ENCODE measurements at places on chromosomes 1 and 21.

DNA sequence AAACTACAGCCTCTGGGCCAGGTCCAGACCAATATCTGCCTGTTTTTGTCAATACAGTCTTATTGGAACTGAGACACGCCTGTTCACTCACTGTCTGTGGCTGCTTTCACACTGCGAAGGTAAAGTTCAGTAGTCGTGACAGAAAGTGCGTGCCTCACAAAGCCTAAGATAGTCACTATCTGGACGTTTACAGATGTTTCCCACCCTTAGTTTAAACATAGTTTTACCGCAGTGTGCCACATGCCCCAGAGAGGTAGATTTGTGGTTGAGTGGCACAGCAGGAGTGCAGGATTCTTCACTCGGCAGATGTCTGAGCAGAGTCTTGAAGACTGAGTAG, 61.9 kb downstream of the NFASC start:
- peaks cover 11% of the 10 kb centered on the region for H3K4me1 ChIP-seq
- no peak overlapping the region for H3K27ac ChIP-seq
- DNase-seq: no peak

DNA sequence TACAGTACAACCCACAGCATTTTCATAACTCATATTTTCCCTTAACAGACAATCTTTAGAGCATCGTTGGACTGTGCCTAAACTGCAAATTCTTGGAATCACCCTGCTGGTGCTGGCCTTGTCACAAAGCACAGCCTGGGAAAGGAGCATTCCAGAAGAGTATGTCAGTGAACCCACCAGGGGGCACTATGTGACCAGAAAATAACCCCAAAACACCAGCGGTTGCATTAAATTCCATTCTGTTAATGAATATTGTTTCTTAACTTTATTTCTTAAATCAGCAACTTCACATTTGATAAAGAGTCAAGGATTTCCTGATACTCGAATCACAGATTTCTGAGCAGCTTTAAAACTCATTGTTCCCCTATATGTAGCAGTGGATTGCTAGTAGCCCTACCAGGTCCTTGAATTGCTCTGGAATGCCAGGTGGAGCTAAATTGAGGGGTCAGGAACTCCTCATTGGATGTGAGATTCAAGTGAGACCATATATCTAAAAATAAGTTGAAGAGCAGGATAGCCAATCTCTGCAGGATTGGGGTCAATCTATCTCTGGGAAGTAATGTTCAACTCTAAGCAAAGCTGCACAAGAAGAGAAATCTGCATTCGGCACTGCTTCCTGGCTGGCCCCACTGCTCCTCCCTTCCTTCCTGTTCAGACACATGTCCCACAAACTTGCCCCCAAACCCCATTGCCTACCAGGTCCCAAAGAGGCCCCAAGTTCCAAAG, 12.7 kb upstream of the RAB4A start:
- no peak overlapping the region for H3K27ac ChIP-seq
- H3K36me3 ChIP-seq: no peaks in the 10 kb centered on the region
- peaks cover 2% of the 10 kb centered on the region for H3K4me1 ChIP-seq

DNA sequence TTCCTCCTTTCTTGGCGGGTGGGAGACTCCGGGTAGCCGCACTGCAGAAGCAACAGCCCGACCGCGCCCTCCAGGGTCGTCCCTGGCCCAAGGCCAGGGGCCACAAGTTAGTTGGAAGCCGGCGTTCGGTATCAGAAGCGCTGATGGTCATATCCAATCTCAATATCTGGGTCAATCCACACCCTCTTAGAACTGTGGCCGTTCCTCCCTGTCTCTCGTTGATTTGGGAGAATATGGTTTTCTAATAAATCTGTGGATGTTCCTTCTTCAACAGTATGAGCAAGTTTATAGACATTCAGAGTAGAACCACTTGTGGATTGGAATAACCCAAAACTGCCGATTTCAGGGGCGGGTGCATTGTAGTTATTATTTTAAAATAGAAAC, 2.5 kb downstream of the OLIG2 start:
- H3K4me1 ChIP-seq: peaks cover 13% of the 10 kb centered on the region
- H3K27ac ChIP-seq: no peak overlapping the region
- no peak overlapping the region for H3K4me3 ChIP-seq
- no peak for DNase-seq

DNA sequence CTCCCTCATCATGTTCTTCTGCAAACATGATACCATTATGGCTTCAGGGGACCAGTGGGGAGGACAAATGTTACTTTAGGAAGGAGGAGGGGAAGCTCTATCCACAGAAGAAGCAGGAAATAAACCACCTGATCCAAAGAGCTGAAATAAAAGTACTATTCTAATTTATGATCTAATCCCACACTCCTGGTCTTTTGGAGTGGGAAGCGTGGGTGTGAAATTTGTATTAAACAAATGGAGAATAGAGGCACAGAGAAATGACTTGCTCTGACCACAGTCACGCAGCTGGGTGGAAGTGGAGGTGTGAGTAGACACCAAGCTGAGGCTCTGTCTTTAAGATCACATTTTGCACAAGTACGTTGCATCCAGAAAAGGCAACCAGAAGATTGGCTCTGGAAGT, 14.5 kb upstream of the STUM start:
- no peaks in the 10 kb centered on the region for H3K27me3 ChIP-seq
- no peak for DNase-seq
- no peaks in the 10 kb centered on the region for H3K4me1 ChIP-seq

DNA sequence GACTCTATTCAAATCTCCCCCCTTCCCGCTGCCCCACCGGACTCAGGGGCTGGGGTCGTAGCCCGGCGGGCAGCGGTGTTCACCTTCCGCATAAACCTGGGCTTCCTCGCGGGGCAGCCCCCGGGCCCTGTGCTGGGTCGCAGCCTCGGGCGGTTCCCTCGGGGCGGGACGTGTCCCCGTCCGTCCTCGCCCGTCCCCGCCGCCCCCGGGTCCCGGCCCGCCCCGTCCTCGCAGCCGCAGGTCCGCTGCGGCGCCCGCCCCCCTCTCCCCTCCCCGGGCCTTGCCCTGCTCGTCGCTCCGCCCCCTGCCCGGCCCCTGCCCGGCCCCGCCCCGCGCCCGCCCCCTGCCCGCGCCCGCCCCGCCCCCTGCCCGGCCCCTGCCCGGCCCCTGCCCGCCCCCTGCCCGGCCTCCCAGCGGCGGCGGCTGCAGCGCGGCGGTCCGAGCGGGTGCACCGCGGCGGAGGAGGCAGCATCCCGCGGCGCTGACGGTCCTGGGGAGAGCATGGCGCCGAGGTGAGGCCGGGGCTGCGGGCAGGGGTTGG, at the start of gene COL18A1:
Gene COL18A1 (plus strand): TSS at position 436 of the 541 bp plus-strand sequence. CDS start 66 bp downstream, at position 502.
- peaks cover 3% of the 10 kb centered on the region for H3K36me3 ChIP-seq
- DNase-seq: no peak
- no peak within 1 kb of the TSS for H3K27ac ChIP-seq

GRCh38 chr1:209710093-209710492, 5.4 kb downstream of the HSD11B1 start:
- no peaks in the 10 kb centered on the region for H3K27me3 ChIP-seq
- H3K27ac ChIP-seq: no peak overlapping the region
- H3K4me3 ChIP-seq: no peak overlapping the region
- no peak for DNase-seq
- H3K36me3 ChIP-seq: no peaks in the 10 kb centered on the region

DNA sequence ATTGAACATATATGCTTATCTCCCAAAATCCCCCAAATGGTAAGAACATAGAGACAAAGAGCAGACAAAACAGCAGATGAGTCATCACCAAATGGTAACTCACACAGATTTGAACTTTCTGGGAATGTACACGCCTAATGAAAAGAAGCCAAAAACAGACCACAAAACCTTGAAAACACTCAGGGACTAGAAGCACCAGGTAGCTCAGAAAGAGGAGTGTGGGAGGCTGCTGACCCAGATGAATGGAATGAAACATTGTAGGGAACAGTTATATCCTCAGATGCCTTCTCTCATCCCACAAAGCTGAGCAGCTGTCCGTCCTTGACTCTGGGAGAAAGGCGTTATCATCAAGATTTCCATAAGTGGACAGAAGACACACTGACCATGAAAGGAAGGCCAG, 307.0 kb upstream of the USP25 start:
- H3K4me3 ChIP-seq: no peak overlapping the region
- no peaks in the 10 kb centered on the region for H3K4me1 ChIP-seq
- DNase-seq: no peak
- H3K27ac ChIP-seq: no peak overlapping the region
- no peaks in the 10 kb centered on the region for H3K36me3 ChIP-seq

DNA sequence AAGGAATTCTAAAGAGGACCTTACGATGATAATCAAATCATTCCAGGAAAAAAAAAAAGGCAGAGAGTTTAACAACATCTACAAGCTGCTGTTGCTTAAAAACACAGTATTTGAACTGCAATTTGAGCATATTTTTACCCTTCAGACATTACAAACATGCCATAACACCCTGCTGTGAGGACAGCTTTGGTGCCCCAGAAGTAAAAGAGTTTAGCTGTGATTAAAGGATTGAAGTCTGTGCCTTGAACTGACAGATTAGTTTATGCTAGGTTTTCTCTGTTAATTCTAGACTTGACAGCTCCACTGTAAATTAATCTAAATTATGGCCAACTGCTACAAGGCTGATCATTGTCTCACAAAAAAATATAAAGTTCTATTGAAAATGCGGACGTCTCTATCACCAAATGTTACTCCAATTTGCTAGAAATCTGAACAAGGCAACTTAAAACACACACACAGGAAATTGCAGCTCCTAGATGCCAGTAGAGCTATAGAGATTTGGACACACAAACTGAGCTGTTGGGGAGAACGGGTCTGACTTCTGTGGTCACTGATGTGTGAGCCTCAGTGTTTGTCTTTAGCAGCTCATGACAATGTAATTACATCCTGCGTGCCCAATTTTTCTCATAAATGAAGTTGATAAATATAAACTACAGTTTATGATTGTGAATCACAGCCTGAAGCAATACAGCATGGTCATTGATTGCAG, 217.9 kb downstream of the NTNG1 start:
- no peak overlapping the region for H3K27ac ChIP-seq
- DNase-seq: no peak
- H3K36me3 ChIP-seq: no peaks in the 10 kb centered on the region
- no peak overlapping the region for H3K4me3 ChIP-seq

DNA sequence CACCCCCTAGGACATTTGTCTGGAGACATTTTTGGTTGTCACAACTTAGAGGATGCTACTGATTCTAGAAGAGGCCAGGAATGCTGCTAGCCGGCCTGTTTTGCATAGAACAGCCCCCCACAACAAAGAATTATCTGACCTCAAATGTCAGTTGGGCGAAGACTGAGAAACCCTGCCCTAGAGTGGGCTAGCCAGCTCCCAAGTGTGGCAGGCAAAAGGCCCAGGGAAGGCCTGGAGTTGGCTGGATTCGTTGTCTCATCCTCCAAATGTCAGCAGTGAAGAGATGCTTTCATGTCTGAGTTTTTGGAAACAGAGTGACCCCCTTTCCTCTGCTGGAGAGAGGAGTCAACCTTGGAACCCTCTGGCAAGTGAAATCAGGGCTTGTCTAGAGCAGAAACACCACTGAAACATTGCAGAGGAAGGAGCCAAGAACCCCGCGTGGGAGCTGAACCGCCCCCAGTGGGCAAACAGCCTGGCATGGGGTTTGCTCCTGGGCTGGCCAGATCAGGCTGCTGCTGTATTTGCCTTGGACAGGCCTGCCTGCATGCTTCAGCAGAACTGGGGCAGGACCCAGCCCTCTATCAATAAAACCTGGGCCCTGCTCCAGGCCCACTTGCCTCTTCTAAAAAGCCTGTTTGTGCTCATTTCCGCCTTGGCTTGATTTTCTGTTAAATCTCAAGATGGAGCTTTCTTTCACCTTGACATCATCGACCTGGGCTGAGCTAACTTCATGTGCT, 32.9 kb downstream of the RASSF5 start:
- H3K4me3 ChIP-seq: no peak overlapping the region
- DNase-seq: no peak
- H3K27me3 ChIP-seq: no peaks in the 10 kb centered on the region
- no peaks in the 10 kb centered on the region for H3K36me3 ChIP-seq
- no peak overlapping the region for H3K27ac ChIP-seq
- peaks cover 2% of the 10 kb centered on the region for H3K4me1 ChIP-seq

- DNase-seq: no peak
- H3K36me3 ChIP-seq: peaks cover under 1% of the 10 kb centered on the region
- H3K27me3 ChIP-seq: no peaks in the 10 kb centered on the region
- no peak overlapping the region for H3K27ac ChIP-seq
- no peaks in the 10 kb centered on the region for H3K4me1 ChIP-seq
- H3K4me3 ChIP-seq: no peak overlapping the region
Observed at GRCh38 chr1:204513117-204513716, 3.0 kb upstream of the MDM4 start.

GRCh38 chr1:41462680-41463004, 21.8 kb downstream of the EDN2 start:
- no peaks in the 10 kb centered on the region for H3K27me3 ChIP-seq
- H3K27ac ChIP-seq: no peak overlapping the region
- no peaks in the 10 kb centered on the region for H3K4me1 ChIP-seq
- H3K36me3 ChIP-seq: no peaks in the 10 kb centered on the region

- no peaks in the 10 kb centered on the region for H3K36me3 ChIP-seq
- no peak overlapping the region for H3K27ac ChIP-seq
- H3K27me3 ChIP-seq: peaks cover 74% of the 10 kb centered on the region
- DNase-seq: no peak
- H3K4me1 ChIP-seq: peaks cover 14% of the 10 kb centered on the region
Observed at GRCh38 chr1:203307641-203308126, 2.4 kb downstream of the BTG2 start.

GRCh38 chr1:2611031-2611501, 21.8 kb downstream of the MMEL1 start:
- no peaks in the 10 kb centered on the region for H3K4me1 ChIP-seq
- H3K4me3 ChIP-seq: no peak overlapping the region
- H3K27ac ChIP-seq: no peak overlapping the region
- H3K27me3 ChIP-seq: no peaks in the 10 kb centered on the region
- DNase-seq: no peak

GRCh38 chr1:23701310-23701709, 9.7 kb downstream of the RPL11 start:
- peaks cover 24% of the 10 kb centered on the region for H3K36me3 ChIP-seq
- no peaks in the 10 kb centered on the region for H3K27me3 ChIP-seq
- H3K27ac ChIP-seq: no peak overlapping the region
- DNase-seq: no peak

- DNase-seq: no peak
- no peaks in the 10 kb centered on the region for H3K4me1 ChIP-seq
- no peaks in the 10 kb centered on the region for H3K36me3 ChIP-seq
- no peaks in the 10 kb centered on the region for H3K27me3 ChIP-seq
Observed at GRCh38 chr1:70994753-70995268, 52.8 kb downstream of the PTGER3 start.

DNA sequence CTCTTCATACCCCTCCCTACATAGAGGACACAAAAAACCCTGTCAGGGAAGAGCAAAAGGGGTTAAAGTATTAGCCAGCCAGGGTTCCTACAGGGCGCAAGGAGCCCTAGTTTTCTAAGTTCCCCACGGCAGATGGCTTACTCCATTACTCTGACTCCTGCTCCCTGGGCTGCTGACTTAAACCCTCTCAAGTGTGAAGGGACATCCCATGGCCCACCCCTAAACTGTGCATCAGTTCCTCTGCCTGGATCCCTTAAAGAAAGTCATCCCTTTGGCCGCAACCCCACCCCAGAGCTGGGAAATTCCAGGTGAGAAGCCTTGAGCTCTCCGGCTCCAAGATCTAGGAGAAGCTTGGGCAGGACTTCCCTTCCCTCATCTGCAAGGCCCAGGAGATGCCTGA, 236.0 kb downstream of the TOMM20 start:
- DNase-seq: no peak
- H3K36me3 ChIP-seq: no peaks in the 10 kb centered on the region
- no peaks in the 10 kb centered on the region for H3K4me1 ChIP-seq

GRCh38 chr1:14780271-14780670, 181.8 kb downstream of the KAZN start:
- H3K36me3 ChIP-seq: no peaks in the 10 kb centered on the region
- DNase-seq: no peak
- no peak overlapping the region for H3K4me3 ChIP-seq
- no peaks in the 10 kb centered on the region for H3K27me3 ChIP-seq
- no peak overlapping the region for H3K27ac ChIP-seq

GRCh38 chr1:24724345-24725208, 20.7 kb upstream of the CLIC4 start:
- H3K36me3 ChIP-seq: no peaks in the 10 kb centered on the region
- no peak overlapping the region for H3K4me3 ChIP-seq
- no peak for DNase-seq
- no peak overlapping the region for H3K27ac ChIP-seq
- H3K4me1 ChIP-seq: peaks cover 4% of the 10 kb centered on the region

Measured in iPS DF 6.9 (cell line).